ENCODE measurements at places on chromosomes 12 and 14. TPM values are rescaled to one million over a fixed set of nuclear protein-coding genes. Genes with fewer than 3 reads are reported as not detected.

GRCh38 chr14:49754570-49755097, 13.3 kb upstream of the KLHDC2 start:
- H3K4me1 ChIP-seq: no peaks in the 10 kb centered on the region
- no peak overlapping the region for H3K4me3 ChIP-seq
- no peaks in the 10 kb centered on the region for H3K27me3 ChIP-seq
- no peak for DNase-seq
- H3K27ac ChIP-seq: no peak overlapping the region

DNA sequence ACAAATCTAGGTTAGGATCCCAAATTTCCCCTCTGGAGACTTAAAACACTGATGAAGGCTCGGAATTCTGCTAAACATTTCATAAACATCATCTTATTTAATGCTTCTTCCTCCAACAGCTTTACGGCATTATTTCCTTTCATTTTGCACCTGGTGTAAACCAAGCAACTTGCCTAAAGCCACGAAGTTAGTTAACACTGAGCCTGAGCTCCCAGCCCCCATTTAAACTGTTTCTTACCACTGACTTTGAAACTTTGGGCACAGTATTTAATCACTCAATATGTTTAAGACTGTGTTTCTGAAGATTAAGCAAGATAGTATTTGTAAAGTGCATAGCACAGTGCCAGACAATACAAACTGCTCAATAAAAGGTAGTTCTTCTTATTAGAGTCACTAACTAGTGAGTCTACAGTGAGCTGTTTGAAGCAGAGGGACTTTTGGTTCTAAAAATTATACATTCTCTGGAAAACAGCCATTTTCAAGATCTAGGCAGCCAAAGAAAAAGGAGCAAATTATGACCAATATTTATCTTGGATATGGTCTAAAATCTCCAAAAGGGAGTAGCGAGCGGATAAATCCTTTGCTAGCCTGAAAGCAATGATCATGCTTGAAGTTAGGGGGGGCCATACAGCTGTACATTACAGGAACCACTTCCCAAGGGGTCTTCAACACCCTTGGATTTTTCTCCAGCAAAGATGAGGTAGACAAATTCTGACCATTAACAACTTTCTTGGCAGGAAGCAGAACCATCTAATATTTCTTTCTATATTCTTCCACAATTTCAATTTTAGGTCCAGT, 4.0 kb downstream of the EGLN3 start:
- peaks cover 5% of the 10 kb centered on the region for H3K36me3 ChIP-seq
- H3K4me3 ChIP-seq: no peak overlapping the region
- H3K4me1 ChIP-seq: peaks cover 3% of the 10 kb centered on the region
- no peak overlapping the region for H3K27ac ChIP-seq
- peaks cover 34% of the 10 kb centered on the region for H3K27me3 ChIP-seq
- no peak for DNase-seq

- no peak overlapping the region for H3K4me3 ChIP-seq
- peaks cover 20% of the 10 kb centered on the region for H3K4me1 ChIP-seq
- no peak for DNase-seq
- peaks cover 2% of the 10 kb centered on the region for H3K27me3 ChIP-seq
These were observed 1131.0 kb downstream of the BCL11B start for GRCh38 chr14:98140862-98141530.

GRCh38 chr12:48424644-48425043, 47.7 kb upstream of the ANP32D start:
- H3K36me3 ChIP-seq: peaks cover 11% of the 10 kb centered on the region
- peaks cover 27% of the 10 kb centered on the region for H3K27me3 ChIP-seq
- DNase-seq: no peak
- H3K27ac ChIP-seq: no peak overlapping the region

- H3K27me3 ChIP-seq: peaks cover 26% of the 10 kb centered on the region
- no peak overlapping the region for H3K27ac ChIP-seq
- H3K36me3 ChIP-seq: no peaks in the 10 kb centered on the region
These were observed 77.3 kb upstream of the DHRS4 start for GRCh38 chr14:23876160-23876750.

- peaks cover 5% of the 10 kb centered on the region for H3K36me3 ChIP-seq
- peak overlapping the region; percentile 90 for H3K4me3 ChIP-seq
- no peaks in the 10 kb centered on the region for H3K27me3 ChIP-seq
These were observed 1.7 kb downstream of the HDAC7 start for GRCh38 chr12:47818007-47818376.

DNA sequence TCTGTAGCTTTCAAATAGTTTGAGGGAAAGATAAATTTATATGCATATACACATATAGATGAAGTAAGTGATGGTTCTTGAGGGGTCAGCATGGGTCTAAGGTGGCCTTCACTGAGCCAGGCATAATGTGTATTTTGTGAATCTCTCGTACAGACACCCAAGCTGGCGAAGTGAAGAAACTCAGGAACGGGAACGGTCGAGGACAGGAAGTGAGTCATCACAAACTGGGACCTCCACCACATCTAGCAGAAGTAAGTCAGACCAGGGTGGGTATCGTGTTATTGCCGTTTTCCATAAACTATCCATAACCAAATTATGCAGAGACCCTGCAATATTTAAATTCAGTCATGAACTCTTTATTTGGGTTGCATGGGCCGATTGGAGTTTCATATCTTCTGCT, 15.4 kb upstream of the TNS2 start:
- H3K4me1 ChIP-seq: peaks cover 11% of the 10 kb centered on the region
- H3K27ac ChIP-seq: peak overlapping the region; percentile 38
- no peaks in the 10 kb centered on the region for H3K27me3 ChIP-seq

Gene ASIC1
- total RNA-seq: 0.17 TPM

Gene BHLHE41
- not detected for total RNA-seq

Gene RHEBL1
- 28.9 TPM for total RNA-seq

Data from natural killer cell treated with Interleukin-12 subunit alpha and Interleukin-12 subunit beta and Interleukin-15 and Interleukin-18, amount 100 ng/mL, for 72 hours (primary cell).